Neural crest cell (in vitro differentiated cells): ENCODE measurements at places on chromosomes 6 and 20.

GRCh38 chr6:158013904-158014504, 32.3 kb downstream of the SYNJ2 start:
- DNase-seq: no peak

- no peak for DNase-seq
These were observed 26.2 kb downstream of the NOL7 start for GRCh38 chr6:13641315-13641714.

GRCh38 chr6:84766799-84767525, 2.6 kb upstream of the TBX18 start:
- no peak for DNase-seq

GRCh38 chr6:87277123-87277522, 45.3 kb upstream of the SMIM8 start:
- no peak for DNase-seq

- no peak for DNase-seq
These were observed 17.4 kb upstream of the GFOD1 start for GRCh38 chr6:13504611-13505344.

DNA sequence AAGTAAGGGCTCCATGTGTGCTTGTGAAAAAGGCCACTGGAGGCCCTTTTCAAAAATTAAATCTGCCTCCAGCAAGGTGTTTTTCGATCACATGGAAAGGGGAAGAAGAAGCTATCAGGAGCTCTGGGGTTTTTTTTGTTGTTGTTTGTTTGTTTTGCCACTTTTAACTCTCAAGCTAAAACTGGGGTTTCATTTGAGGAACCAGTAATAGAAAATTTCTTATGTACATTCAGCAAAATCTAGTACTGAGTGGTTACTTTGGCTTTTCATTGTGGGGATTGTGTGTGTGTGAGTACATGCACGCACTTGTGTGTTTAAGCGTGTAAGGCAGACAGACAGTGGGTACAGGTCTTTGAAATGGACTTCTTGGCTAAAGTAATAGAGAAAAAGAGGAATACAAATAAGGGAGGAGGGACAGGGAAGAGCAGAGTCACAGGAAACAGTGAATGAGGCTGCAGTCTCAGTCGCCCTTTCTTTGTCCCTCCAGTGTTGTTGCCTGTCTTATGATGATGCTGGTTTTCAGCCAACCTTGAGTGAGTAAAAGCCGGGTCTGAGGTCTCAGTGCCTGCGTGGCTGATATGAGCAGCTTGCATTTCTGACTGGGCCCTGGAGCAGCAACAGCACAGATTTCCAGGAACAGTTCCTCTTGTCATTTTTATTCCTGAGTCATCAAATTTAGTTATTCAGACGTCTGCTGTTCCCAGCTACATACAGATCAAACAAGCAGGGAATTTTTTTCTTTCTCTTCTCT, 26.2 kb downstream of the SLC16A10 start:
- no peak for DNase-seq

DNA sequence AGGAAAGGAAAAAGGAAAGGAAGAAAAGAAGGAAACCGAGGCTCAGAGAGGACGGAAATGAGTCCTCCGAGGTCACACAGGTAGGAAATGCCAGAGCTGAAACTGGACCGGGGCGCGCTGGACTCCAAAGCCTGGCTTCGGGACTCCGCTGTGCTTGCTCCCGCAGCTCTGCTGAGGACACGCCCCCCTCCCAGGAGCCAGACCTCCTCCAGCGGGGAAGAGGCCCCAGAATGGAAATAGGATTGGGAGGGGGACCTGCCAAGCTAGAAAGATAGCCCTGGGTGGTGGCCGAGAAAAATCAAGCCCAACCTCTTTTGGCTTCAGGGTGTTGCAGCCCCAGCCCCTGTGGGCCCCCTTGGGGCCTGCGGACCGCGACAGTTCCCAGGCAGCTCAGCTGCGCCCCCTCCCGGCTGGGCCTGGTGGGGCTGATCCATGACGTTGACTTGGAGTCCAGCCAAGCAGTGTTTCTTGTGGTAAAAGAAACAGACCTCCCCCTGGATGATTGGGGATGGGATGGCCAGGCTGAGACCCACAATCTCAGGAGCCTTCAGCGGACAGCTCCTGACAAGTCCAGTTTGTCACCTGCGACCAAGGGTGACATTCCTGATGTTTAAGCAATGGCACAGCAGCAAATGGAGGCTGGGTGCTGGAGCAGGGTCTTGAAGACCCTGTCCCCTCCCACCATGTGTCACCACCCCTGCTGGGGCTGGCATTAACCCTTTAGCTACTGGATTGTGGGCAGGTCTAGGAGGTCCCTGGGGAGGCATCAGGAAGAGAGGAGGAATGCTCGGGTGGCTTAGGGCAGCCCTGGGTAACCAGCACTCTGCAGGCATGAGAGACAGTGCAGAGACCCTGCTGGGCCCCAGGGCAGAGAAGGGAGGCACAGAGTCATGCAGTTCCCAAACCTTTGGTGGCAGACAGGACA, 55.4 kb downstream of the RIPOR3 start:
- DNase-seq: peak; percentile 70

DNA sequence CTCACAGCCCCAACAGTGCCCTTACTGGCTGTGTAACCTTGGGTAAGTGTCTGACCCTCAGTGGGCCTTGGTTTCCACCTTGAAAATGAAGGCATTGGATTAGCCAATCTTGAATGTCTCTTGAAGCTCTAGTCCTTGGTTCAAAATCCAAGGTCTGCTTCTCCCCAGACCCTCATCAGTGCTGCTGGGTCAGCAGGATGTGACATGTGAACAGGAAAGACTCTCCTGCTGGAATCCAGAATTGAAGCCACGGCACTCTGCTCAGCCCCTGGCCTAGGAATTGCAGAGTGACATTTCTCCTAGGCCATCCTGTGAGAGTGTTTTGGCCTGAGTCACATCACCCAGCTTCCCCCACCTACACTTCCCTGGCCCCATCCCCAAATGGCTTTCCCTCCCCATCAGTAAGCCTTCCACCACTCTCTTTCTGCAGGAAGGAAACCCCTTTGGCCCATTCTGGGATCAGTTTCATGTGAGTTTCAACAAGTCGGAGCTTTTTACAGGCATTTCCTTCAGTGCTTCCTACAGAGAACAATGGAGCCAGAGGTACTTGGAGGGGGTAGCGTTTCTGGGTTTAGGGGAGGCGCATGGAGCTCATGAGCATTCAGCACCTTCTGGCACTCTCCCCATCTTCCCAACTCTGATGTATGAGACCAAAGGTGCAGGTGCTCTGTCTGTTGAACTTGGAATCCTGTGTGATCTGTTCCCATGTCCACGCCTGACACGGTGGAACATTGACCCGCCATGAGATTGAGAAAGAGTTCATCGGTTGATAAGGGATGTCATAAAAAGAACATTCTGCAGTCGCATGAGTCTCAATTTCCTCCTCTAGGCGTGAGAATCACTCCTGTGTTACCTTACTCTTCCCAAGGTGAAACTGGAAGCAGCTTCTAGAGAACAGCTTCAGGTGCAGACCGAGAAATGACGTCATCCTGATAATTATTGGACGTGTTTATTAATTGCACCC, 8.8 kb downstream of the POFUT1 start:
- DNase-seq: no peak

DNA sequence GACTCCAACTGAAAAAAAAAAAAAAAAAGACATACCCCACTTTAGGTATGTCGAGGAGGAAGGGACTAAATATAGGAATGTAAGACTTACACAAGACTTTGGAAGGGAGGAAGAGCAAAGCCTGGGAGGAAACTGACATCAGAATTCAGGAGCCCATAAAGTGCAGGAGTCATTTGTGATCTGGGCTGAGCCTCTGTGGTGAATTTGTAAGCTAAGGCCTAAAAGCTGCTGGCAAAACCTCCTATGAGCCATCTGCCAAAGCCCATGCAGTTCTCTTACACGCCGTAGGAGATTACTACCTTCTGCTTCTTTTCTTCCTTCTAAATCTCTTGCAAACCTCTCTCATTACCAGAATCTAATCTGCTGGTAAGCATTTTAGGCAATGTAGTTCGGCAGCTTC, 52.0 kb upstream of the THEMIS start:
- no peak for DNase-seq

DNA sequence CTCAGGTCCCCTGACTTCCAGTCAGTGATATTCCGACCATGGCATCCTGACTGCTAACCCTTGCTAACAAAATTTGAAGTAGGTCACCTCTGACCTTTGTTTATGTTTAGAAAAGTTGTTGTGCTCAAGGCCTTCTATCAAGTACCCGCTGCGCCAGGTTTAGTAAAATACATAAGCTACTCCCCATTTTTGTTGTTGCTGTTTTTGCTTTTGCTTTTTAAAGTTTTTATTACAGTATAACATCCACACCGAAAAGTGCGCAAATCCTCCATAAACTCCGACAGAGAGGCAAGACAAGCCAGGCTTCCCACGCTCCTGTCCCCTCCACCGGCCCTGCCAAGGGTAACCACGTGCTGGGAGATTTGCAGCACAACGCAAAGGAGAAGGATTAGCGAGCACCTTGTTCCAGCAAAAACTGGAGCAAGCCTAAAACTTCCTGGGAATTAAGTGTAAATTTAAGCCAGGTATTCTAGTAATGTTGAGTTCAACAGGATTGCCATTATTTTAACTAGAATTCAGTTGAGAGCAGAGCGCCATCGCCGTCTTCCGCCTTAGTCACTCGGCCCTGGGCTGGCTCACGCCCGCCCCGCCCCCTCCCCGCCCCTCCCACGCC, 17.8 kb upstream of the HMGN4 start:
- DNase-seq: no peak

DNA sequence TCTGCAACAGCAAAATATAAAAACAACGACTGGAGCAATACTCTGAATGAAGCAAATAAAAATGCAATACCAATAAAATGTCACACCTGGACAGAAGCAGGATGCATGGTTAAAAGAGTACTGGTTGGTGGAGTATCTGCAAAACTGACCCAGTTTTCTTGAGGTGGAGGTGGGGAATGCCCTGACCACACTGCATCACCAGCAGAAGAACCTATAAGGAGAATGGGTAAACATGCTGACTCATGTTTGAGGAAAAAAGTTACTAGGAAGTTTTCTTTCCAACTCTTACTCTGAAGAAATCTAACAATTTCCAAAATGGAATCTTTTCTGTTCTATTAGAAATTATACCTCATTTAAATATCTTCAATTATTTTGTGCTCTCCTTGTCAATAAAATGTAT, 43.6 kb downstream of the REPS1 start:
- no peak for DNase-seq

- no peak for DNase-seq
These were observed 40.6 kb downstream of the DTD1 start for GRCh38 chr20:18628330-18628920.

GRCh38 chr6:11718463-11718862, 60.1 kb downstream of the ADTRP start:
- no peak for DNase-seq

- no peak for DNase-seq
These were observed 369.4 kb upstream of the CITED2 start for GRCh38 chr6:139743664-139744437.

- no peak for DNase-seq
These were observed 41.3 kb upstream of the BEND3 start for GRCh38 chr6:107156617-107157016.

- DNase-seq: no peak
These were observed 15.1 kb downstream of the ADGRG6 start for GRCh38 chr6:142316791-142317368.

DNA sequence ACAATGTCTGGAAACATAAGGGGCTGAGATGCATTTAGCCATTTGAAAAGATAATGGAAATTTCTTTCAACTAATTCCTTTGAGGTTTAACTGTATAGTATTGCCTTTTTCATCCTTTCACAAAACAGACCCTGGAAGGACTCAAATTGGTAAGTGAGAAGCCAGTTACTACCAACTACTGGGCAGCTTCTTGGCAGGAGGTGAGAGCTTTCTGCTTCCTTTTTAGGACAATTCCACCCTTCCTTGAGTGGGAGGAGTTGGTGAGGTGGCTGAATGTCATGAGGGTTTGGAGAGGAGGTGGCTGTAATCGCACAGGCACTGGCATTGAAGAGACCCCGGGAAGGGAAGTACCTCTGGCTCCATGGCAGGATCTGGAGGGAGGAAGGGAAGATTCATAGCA, 341.1 kb downstream of the NRN1 start:
- DNase-seq: no peak

GRCh38 chr6:52049252-52050050, 38.0 kb downstream of the PKHD1 start:
- DNase-seq: peak; percentile 18

DNA sequence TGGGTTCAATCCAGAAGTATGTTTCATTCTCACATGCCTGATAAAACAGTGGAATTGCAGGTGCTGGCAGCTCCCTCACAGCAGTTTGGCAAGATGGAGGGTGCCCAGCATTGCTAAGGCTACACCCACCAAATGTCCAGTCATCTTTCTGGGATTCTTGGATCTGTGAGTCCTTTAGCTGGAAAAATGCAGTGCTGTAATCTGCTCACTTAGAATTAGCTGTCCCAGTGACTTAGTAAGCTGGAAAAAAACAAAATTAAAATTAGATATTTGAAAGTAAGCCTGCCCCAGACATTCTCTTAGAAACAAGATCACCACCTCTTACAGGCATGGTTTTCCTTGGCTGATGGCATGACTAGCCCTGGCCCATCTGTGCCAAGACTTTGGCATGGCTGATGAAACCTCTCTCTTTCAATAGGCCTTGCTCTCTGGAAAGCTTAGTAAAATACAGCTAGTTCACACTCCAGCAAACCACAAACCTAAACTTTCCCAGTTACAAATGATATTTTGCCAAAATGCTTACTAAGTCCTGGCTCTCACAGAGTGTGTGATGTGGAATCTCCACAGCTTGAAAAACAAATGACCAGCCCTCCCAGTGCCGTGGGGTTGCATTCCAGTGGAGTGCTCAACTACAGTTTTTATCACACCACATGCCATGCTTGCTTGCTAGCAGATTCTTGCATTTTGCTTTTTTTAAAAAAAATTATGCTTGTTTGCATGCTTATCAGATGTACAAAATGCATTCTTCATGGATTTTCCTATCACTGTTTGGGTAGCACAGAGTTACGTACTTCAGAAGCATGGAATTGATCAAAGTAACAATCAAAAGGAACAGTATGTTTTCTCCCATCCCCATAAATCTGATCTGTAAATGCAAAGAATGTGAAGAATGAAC, 261.5 kb downstream of the EYA4 start:
- no peak for DNase-seq

- DNase-seq: peak; percentile 29
These were observed 2.1 kb upstream of the TRERF1 start for GRCh38 chr6:42453654-42454427.

GRCh38 chr6:39057251-39058155, 8.9 kb downstream of the GLP1R start:
- no peak for DNase-seq

GRCh38 chr20:16864069-16864468, 115.9 kb downstream of the OTOR start:
- no peak for DNase-seq

DNA sequence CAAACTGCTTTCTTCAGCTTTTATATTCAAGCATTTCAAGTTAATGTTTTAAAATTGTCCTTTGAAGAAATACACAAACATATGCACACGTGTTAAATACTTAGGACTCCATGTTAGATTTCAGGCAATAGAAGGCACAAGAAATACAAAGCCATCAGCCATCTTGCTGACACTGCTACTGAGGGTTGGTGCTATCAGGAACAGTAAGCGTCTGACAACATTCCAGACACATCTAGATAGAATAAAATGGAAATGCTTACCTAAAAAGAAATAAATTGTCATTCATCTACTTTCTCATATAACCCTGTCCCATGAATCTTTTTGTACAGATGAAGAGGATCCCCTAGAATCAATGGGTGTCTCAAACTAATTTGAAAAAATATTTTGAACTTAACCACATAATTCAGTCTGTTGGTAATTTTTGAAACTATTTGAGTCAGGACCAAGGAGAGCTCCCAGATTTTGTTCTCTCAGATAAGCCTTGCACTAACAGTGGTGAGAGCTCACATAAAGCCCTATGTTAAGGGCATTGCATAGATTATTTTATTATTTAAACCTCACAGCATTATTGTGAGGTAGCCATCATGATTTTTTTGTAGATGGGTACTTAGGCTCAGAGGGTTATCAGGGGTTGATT, 631.1 kb upstream of the POU3F2 start:
- no peak for DNase-seq

GRCh38 chr6:150177952-150178520, 35.2 kb downstream of the PPP1R14C start:
- DNase-seq: no peak
